ENCODE measurements at places on chromosomes 2 and 18. TPM values are rescaled to one million over a fixed set of nuclear protein-coding genes. Genes with fewer than 3 reads are reported as not detected.

FER1L5 gene
- not detected for total RNA-seq

HOXD13 gene
- not detected for total RNA-seq

CYP26B1 gene
- 1.5 TPM for total RNA-seq

DTNA gene
- 13.1 TPM for total RNA-seq

DNA sequence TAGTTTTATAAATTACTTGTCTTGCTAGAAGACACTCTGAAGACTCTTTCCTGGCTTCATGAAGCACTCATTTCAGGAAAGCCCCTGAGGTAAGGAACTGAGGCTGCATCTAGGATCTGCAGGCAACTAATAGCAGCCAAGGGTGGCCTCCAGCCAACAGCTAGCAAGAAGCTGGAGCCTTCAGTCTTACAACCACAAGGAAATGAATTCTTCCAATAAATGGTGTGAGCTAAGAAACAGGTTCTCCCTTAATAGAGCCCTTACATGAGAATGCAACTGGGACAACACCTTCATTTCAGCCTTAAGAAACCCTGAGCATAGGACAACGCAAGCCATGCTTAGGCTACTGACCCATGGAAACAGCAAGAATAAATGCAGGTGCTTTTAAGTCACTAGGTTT lies 254.6 kb upstream of the RBBP8 start:
- DNase-seq = peak; percentile 38

DNA sequence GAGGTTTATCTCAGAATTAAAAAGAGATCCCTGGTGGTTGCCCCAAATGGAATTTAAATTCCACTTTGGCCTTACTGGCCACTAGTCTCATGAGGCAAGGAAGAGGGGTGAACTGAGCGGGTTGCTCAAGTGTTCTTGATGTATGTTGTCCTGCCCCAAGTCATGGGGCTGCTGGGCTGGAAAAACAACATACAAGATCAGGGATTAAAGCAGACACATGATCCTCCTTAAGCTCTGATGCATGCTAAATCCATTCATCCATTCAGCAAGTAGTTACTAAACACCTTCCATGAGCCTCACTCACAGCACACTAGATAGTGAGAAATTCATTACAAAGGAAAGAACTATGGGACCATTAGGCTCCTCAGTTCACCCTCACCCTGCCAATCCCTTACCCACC lies 196.3 kb downstream of the MREG start:
- DNase-seq = no peak

DNA sequence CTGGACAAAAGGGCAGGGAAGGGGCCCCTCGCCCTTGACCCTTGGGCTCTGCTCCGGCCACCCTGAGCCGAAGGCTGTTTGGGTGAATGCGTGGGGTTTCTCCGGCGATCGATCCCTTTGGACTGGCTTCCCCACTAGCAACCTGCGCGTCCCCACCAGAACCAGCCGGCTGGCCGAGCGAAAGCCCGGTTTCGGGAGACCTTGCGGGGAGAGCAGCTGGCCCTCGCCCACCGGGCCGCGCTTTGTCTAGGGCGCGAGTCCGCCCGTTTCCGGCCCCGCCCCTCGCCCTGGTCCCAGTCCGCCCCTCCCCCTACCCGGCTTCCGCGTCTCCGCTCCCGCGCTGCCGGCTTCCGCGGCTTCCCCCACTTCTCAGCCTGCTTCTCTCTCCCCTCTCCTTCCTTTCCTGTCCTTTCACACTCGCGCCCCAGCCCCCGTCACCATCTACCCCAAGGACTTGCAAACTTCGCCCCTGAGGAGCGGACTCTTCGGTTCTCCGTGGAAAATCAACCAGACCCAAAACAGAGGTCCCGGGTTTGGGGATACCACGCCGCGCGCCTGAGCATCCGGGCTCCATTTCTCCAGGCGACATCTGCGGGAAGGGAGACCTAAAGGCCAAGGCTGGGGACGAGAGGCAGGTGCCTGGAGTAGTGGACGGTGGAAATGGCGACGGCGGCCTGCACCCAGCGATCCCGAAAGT lies 48.0 kb upstream of the ATP6V1B1 start:
- peak; percentile 54 for DNase-seq

DNA sequence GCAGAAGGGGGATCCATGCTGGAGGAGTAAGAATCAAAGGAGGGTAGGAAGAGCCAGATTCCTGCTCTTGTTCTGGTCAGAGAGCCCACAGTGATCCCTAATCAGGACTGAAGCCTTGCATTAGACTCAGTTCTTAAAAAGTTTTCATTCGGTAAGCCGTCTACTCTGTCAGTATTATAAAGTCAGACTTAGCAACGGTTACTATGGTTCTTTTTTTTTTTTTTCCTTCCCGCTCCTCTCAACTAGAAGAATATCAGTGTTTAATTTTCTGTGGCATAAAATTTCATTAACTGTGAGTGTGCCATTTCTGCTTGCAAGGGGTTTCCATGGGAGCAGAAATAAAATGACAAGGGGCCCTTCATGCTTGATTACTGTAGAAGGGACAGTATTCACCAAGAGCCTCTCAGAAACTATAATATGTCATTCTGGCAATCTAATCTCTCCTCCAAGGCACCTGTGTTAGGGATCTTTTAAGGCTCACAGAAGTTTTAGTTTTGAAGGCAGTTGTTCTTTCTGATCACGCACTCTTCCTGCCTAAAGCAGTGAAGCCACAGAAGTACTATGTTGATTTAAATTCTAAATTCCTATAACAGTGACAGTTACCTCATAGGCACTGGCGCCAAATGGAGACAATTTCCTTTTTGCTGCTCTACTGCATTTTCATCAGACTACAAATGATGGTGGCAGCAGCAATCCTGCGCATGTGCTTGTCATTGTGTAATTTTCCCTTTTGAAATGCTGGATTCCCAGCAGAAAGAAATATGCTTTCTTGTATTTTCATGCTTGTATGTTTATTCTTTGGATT lies 57.0 kb downstream of the OSBPL6 start:
- DNase-seq = no peak

- DNase-seq = no peak
Observed at GRCh38 chr2:24538720-24539119, 47.7 kb downstream of the NCOA1 start.

DNA sequence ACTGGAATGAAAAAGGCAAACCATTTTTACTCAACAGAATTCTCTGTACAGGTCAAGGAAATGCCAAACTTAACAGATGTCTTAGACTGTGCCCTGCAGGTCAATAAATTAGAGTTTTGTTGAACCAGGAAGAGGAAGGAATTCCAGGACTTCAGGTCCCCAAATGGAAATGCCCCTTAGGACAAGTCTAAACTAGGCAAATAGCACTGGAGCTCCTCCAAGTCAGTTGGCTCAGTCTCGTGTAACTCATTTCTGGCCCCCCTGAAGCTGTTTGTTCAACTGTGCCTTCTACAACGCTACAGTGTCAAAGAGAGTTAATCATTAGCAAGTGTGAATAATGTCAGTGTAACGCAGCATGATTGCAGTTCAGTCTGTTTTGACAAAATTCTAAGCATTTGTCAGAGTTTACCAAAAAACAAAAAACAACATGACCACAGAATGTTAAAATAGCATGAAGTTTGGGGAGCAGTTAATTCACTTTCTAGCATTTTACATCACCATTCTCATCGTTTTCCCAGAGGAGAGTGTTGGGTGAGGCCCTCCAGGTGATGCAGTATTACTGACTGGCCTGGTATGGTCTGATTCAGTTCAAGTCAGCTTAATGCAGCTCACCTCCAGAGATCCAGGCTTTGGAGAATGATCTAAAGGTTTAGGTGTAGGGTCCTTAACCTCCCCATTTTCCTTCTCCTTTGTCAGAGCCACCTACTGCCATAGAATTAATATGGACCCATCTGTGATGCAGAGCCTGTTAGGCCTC lies 108.1 kb downstream of the AQP4 start:
- DNase-seq = peak; percentile 10

DNA sequence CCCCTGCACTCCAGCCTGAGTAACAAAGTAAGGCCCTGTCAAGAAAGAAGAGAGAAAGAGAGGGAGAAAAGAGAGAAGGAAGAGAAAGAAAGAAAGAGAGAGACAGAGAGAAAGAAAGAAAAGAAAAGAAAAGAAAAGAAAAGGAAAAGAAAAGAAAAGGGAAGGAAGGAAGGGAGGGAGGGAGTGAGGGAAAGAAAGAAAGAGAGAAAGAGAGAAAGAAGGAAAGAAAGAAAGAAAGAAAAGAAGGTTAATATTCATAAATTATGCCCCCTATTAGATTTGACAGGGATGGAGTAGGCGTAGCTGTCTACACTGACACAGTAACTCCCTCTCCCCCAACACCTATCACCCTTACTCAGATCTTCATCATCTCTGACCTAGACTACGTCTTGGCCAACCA lies 202.3 kb downstream of the SP3 start:
- DNase-seq = no peak

DNA sequence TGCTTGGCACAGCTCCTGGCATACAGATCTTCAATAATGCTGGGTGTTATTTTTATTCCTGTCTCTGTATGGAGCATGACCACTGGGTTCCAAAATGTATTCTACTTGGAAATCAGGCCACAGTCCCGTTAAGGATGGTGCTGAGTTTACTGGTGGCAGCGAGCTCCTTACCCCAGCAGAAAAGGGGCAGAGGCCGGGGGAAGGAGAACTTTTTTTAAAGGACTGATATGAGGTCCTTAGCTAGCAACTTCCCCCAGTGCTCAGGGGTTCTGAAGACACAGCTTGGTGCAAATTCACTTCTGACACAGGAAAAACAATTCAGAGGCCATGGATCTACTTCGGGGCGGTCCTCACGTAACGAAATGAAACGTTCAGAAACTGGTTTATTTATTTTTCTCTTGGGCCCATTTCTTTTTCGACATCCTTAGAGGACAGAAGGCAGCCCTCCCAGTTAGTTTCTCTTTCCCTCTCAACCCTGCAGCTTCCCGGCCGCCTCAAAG lies 872 bp downstream of the RDH14 start:
- DNase-seq = no peak

- DNase-seq = no peak
Observed at GRCh38 chr2:61550375-61551209, 12.4 kb upstream of the XPO1 start.

DNA sequence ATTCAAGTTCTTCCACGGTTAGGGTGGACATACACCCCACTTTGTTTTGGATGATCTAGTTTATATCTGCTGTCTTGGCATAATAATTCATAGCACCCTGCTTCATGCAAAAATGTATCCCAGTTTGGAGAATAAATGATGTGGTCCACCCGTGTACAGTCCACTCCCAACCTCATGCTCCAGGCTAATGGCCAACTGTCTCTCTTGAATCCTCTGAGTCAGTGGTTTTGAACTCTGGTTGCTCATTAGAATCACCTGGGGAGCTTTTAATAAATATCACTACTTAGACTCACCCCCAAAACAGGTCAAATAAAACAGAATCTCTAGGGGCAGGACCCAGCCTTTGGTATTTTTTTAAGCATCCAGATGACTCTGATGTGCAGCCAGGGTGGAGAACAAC lies 78.5 kb downstream of the SDC1 start:
- DNase-seq = no peak

DNA sequence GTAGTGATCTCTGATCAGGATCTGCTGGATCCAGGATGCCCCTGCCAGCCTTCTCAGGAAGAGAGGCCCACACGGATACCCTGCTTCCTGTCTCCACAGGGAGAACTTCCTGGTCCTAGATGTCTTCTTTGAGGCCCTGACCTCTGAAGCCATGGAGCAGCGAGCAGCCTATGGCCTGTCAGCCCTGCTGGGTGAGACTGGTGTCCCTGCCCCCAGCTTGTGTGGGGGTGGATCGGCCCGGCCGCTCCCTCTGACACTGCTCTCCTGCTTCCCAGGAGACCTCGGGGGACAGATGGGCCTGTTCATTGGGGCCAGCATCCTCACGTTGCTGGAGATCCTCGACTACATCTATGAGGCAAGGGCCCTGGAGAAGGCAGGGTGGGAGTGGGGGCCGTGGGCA lies 6.6 kb downstream of the CHPF start:
- DNase-seq = no peak
